Naive B cell (primary cell): ENCODE measurements at places on chromosomes 4 and X. TPM values are rescaled to one million over a fixed set of nuclear protein-coding genes. Genes with fewer than 3 reads are reported as not detected.
A peak's percentile ranks its signal among the peaks of the same experiment; 100 is the strongest.

DNA sequence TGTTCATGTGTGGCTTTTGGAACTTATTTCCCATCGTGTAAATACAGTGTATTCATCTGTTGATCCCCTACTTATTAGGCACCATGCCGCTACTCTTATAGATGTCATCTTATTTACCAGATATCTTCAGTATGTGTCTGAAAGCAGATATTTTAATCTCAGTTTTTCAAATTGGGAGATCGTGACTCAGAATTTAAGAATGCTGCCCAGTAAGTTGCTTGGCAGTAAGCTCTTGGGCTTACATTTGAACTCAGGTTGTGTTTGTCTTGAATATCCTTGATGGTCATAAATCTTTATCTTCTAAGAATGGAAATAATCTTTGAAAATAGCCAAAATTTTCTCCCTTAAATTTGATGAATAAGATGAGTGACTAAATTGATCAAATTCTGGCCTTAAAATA lies 45.9 kb upstream of the RPA4 start:
- no peak for DNase-seq

GRCh38 chr4:164446516-164446915 lies 307.4 kb upstream of the SMIM31 start:
- DNase-seq, result no peak

GRCh38 chr4:146212781-146213180 lies 1.6 kb upstream of the REELD1 start:
- no peak for DNase-seq

GRCh38 chr4:87799301-87800113 lies at the start of gene IBSP:
Gene IBSP (plus strand): TSS chr4:87799554. CDS start chr4:87802362, 2,808 bp downstream.
- no peak for DNase-seq

GRCh38 chr4:136183513-136183912 lies 1348.8 kb downstream of the PCDH18 start:
- DNase-seq, result no peak

DNA sequence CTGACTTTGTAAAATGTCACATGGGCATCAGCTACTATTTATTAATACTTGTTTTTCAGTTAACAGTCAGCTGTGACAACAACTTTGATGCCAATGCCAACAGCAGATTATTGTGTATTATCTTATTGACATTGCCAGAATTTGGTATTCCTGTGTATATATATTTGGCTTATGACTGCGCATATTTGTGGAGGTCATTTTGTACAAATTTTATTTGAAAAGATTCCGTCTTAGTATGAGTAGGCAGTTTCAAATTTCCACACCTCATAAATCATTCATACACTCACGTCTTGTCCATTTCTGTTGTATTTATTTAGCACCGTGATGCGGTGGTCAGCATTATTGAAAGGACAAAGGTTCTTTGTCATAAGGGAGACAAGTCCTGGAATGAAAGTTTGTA lies 558.2 kb upstream of the NDST4 start:
- DNase-seq, result no peak

- DNase-seq, result peak; percentile 25
Measured at GRCh38 chr4:85707611-85708010, 232.7 kb downstream of the ARHGAP24 start.

ITGB1BP2 gene
- not detected for polyA plus RNA-seq

SLC6A14 gene
- not detected for polyA plus RNA-seq

ADGRG2 gene
- not detected for polyA plus RNA-seq
